ENCODE measurements at places on chromosomes 1 and 21.

GRCh38 chr1:159040206-159040605 is 30.5 kb downstream of the IFI16 start:
- no peak for DNase-seq

- no peak for DNase-seq
These were observed 40.0 kb upstream of the UBE2U start for GRCh38 chr1:64163431-64163830.

- no peak for DNase-seq
These were observed 28.8 kb downstream of the AHDC1 start for GRCh38 chr1:27574871-27575831.

DNA sequence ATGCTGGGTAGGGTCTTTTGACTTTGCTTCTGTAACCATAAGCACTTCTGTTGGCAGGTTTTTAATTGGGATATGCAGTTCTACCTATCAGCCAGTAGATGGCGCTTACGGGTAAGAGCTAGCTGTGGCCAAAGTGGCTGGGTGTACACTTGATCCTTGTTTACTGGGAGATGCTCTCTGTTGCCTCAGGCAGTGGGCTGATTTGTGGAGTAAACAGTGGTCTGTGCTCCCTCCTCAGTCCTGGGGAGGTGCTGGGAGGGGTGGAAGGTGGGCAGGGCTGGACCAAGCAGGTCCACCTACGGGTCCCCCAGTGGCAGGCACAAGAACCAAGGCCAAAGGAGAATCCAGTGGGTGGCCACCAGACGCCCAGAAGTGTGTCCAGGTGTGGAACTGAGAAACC is 43.4 kb downstream of the RALGPS2 start:
- no peak for DNase-seq

DNA sequence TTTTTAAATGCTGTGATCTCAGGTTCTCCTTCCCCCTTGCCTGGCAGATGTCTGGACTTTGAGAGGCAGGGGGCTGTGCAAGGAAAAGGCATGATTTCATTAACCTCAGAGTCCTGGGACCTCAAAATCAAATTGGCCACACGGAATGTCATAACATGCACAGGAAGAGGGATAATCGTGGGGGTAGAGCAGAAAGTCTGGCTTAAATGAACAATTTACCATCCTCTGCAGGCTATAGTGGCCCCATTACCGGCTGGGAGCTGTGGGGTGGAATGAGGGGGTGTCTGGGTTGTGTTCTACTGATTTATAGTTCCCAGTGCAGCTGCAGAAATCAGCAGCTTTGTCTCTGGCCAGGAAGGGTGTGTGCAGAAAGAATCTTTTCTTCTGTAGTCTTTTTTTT is 10.8 kb downstream of the OPRD1 start:
- DNase-seq = no peak
